Kidney epithelial cell (primary cell): ENCODE measurements at places on chromosomes 5 and 9. TPM values are rescaled to one million over a fixed set of nuclear protein-coding genes. Genes with fewer than 3 reads are reported as not detected.

Gene TMEM232
- 3.7 and 10.9 TPM in 2 replicates for total RNA-seq

Gene CDC42SE2
- 36.6 and 41.2 TPM in 2 replicates for total RNA-seq

Gene PDCD1LG2
- total RNA-seq: 1.8 and 3.2 TPM in 2 replicates

Gene SCGB3A2
- not detected in 2 replicates for total RNA-seq

GRCh38 chr5:76111477-76112174 lies 28.4 kb downstream of the SV2C start:
- DNase-seq: no peak

DNA sequence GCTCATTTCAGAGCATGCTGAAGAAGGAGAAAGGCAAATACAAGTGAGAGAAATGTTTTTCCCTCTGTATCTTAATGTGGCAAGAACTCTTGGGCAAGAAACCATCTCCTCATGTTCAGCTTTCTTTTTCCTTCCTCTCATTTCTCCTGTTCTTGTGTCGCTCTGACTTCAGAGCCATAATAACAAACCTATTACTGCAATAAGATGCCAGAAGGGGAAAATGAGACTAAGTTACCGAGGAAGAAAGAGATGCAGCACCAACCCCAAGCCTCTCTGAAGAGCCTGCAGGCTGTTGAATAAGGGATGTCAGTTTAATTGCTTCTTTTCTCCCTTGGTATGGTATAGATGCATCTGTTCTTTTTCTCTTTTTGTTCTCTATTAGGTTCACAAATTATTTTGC lies 170.1 kb upstream of the GLRA1 start:
- no peak for DNase-seq

DNA sequence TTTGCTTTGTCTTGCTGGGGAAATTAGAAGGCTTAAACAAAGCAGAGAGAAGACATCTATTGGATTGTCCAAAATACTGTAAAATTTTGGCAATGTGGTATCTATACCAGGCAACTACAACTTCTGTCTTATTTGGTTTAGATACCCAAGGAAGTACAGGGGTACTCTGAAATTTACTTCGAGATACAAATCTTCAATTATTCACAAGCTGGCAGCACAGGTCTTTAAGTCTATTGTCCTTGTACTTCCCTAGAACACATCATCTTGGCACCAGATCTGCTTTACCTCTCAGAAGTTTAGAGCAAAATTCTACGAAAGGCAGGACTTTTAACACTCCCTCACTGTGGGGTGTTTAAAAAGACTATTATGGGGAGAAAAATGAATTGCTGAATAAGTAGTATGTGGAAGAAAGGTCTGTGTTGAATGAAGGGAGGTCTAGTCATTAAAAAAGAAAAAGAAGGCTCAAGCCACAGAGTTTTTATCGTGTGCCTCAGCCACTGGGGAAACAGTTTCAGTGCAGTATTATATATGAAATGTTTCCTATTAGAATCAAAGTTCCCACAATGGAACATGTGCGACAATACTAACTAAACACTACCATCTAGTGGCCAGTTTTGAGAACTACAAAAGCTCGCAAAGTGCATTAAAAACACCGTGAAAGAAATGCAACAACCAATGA lies 93.7 kb downstream of the PDE4D start:
- DNase-seq: no peak

DNA sequence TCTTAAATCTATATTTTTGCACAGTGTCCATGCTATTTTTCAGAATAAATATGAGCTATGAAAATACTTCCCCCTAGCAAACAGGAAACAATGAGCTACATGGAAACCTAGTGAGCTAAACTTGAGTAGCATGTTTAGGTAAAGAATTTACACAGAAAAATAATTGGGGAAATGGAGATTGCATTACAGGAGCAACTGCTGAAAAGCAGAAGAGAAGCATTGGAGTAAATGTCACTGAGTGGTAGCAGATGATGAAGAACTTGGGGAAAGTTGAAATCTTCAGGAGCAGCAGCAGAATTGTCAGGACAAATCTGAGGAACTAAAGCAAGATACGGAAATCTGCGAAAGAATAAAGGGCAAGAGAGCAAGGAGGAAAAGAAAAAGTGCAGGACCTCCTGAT lies 610.3 kb downstream of the TLE1 start:
- DNase-seq: no peak

DNA sequence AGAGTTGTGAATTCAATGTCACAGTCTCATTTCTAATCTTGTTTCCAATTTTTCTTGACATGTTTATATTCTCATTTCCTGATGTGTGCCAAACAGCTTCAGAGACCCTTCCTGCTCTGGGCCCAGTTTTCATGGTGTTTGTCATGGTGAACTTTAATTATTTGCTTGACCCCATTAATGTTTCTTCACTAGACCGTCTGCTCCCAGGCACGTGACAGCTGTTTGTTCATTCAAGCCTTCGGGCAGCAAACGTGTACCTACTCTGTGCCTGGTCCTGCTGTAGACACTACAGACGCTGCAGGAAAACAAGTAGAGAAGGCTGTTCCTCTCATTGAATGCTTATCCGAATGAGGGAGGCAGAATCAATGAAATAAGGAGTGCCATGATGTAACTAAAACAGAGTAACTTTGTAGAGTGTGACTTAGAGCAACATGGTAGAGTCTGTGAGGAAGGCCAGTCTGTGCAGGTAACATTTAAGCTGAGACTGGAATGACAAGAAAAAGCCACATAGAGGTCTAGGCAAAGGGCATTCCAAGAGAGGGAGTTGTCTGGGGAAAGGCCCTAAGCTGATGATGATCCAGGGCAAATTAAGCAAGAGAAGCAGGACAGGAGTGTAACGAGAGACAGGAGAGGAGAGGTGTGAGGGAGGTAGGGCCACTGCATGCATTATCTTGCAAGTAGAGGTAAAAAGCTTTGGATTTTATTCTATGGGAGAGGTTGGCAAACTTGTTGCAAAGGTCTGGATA lies 191.4 kb downstream of the SEMA5A start:
- DNase-seq: no peak

DNA sequence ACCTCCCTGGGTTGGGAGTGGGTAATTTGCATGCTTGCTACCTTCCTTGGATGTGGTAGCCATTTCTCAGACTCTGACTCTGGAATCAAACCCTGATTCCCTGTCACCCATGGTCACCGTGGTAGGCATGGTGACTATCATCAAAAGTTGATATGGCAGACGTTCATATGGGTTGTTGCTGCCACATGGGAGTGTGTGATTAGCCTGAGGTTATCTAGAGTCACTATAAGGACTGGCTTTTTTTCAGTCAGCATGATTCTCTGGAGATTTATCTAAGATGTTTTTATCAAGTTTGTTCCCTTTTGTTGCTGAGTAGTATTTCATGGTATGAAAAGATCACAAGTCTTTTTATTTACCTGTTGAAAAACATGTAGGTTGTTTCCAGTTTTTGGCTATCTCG lies 7.0 kb downstream of the RCL1 start:
- DNase-seq: no peak

GRCh38 chr9:87226896-87227295 lies 270.8 kb upstream of the DAPK1 start:
- no peak for DNase-seq

GRCh38 chr5:169296419-169297143 lies 4.4 kb downstream of the SLIT3 start:
- no peak for DNase-seq

GRCh38 chr9:94920420-94921091 lies 194.1 kb downstream of the AOPEP start:
- DNase-seq: no peak

- DNase-seq: no peak
These were observed 60.5 kb upstream of the ANKRD33B start for GRCh38 chr5:10503321-10503720.

DNA sequence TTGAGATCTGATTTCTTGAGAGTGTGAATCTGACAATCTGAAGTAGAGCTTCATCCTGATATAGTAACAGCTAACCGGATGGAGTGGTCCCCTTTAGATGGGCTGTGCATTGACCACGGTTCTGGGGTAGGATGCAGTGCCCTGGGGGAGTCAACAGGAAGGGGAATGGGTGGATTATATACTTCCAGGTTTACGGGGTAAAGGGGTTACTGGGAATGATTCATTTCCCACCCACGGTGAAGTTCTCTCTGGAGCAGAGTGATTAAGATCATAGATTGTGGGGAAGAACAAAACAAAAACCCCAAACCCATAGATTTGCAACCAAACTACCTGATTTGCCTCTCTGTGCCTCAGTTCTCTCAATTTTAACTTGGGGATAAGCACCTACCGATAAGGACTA lies 1.5 kb upstream of the B4GALT7 start:
- DNase-seq: no peak

- no peak for DNase-seq
These were observed 56.3 kb upstream of the BICD2 start for GRCh38 chr9:92820964-92821363.

DNA sequence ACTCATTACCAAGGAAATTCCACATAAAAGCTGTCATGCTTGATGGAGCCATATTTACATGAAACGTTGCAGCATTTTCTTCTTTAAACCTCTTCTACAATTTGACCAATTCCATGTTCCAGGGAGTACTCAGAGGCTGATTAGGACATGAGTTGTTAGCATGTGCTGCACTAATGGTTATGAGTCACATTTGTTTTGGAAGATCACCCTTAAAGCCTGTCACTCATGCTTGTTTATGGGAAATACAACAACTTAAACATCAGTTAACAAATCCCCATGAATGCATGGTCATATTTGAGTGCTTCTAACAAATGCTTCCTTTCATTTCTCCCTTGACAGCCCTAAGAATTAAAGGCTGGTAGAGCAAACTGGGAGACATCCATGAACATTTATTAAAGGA lies 156.1 kb downstream of the GHR start:
- DNase-seq: no peak

DNA sequence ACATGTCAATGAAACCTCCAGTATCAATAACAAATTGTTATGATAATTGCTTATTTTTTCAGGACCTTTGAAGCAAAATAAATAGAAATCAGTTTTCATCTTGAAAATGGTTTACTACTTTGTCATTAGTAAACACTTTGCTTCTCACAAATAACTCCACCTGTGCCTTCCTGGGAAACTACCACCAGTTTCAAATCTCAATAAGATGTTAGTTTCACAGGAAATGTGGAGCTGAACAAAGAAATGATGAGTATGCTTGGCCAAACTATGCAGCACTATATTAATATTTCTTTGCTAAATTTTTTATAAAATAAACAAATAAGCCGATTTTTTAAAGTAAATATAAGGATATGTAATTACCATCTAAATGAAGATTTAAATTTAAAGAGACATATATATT lies 221.5 kb upstream of the HAPLN1 start:
- no peak for DNase-seq

DNA sequence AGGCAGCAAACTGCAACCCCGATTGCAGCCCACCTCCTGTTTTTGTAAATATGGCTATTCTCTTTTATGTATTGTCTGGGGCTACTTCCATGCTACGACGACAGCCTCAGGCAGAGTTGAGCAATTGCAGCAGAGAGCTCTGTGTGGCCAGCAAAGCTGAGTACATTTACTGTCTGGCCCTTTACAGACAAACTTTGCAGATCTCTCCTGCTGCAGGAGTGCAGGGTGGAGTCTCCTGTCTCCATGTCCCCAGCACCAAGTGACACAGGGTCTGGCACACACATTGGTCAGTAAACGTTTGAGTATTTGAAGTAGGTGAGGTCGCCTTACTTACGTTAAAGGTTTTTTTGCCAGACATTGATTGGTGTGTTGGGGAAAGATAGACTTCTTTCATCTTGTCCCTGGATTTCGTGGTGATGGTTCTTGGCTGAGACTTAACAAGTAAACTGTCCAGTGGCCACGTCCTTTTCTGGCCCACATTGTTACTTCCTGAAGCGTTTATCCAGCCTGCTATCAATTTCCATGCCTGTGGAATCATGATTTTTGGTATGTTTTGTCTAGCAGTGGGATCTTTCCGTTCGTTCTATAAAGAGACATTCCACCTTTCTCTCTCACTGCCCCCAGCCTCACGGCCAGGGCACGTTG lies 27.2 kb downstream of the PRRC2B start:
- no peak for DNase-seq

DNA sequence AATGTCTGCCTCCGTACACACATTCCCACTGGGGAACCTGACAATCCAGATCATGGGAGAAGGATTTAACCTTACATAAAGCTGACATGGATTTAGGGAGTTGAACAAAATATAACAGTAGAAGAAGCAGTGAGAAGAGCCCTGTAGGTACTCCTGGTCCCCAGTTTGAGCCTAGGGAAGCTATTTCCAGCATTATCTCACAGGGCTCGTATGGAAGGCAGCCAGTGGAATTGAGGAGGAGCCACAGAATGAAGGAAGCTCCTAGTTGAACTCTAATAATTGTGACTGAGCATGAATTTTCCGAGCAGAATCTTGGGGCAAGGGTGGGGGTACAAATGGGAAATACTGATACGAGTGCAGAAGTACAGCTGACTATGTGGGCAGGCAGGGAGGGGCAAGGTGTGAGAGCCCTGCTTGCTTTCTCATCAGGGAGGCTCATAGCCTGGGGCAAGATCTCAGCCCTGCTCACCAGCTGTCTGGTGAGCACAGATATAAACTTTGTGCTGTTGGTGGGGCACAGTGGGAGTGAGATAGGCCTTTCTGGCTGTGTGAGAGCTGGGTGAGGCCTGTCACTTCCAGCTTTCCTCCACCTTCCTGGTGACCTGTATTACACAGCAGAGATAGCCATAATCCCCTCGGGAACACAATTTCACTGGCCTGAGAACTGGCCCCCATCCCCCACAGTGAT lies 290.7 kb upstream of the IL12B start:
- no peak for DNase-seq

- DNase-seq: peak; percentile 87
These were observed 650.3 kb downstream of the CCDC171 start for GRCh38 chr9:16202914-16203728.
